ENCODE measurements at places on chromosomes 4 and X.

DNA sequence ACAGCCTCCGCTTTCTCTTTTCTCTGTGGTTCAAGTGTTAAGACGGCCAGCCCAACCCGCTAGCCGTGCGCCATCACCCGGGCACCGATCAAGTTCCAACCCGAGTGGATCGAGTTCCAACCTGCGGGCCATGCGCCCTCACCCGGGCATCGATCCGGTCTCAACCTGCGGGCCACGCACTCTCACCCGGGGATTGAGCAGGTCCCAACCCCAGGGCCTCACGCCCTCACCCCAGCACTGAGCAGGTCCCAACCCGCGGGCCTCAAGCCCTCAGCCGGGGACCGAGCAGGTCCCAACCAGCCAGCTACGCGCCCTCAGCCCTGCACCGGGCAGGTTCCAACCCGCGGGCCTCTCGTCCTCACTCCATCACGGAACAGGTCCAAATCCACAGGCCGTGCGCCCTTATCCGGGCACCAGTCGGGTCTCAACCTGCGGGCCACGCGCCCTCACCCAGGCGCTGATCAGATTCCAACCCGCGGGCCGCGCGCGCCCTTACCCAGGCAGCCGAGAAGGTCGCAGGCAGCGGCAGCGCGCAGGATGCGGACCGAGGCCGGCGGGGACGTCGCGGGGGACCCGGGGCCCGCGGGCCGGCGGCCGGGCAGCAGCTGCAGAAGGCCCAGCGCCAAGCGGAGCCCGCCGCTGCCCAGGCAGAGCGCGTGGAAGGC, 443 bp downstream of the GPR143 start:
- H3K36me3 ChIP-seq: no peaks in the 10 kb centered on the region
- no peak overlapping the region for H3K4me3 ChIP-seq
- no peaks in the 10 kb centered on the region for H3K4me1 ChIP-seq
- no peak for DNase-seq

DNA sequence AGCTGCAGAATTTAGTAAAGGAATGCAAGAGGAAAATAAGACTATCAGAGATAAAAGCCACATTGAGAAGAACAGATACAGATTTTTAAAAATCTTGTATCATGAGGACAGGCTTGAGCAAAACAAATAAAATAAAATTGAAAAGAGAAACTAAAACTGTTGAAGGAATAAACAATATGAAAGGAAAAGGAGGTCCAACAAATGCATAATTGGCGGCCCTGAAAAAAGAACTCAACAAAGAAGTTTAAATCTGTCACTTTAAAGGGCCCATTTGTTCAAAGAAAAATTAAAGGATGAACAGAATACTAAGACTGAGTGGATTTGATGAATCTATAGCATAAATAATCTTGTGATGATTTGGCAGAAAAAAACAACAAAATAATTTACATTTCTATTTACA, 36.5 kb downstream of the TMPRSS11B start:
- no peak overlapping the region for H3K27ac ChIP-seq
- no peak overlapping the region for H3K4me3 ChIP-seq
- H3K36me3 ChIP-seq: no peaks in the 10 kb centered on the region
- H3K27me3 ChIP-seq: no peaks in the 10 kb centered on the region

DNA sequence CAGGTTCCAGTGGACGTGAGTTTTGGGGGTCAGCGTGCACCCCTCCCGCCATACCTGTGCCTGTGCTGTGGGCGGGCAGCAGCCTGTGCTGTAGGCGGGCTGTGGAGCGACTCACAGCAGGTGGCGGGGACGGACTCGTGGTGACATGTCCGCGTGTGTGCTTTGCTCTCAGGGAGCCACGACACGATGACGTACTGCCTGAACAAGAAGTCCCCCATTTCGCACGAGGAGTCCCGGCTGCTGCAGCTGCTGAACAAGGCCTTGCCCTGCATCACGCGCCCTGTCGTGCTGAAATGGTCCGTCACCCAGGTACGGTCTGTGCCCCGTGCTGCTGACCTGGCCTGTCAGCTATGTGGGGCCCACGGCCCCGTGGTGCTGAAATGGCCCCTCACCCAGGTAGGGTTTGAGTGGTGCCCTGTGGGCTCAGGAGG, 7.4 kb downstream of the PLCXD1 start:
- H3K36me3 ChIP-seq: peaks cover 63% of the 10 kb centered on the region
- DNase-seq: peak; percentile 22
- H3K27ac ChIP-seq: no peak overlapping the region

GRCh38 chrX:45479835-45480422, 279.3 kb upstream of the DIPK2B start:
- no peaks in the 10 kb centered on the region for H3K36me3 ChIP-seq
- H3K27ac ChIP-seq: peak overlapping the region; percentile 99
- H3K4me3 ChIP-seq: no peak overlapping the region
- no peaks in the 10 kb centered on the region for H3K27me3 ChIP-seq
- DNase-seq: peak; percentile 77

- peaks cover 70% of the 10 kb centered on the region for H3K4me1 ChIP-seq
- DNase-seq: no peak
- no peaks in the 10 kb centered on the region for H3K27me3 ChIP-seq
- H3K27ac ChIP-seq: no peak overlapping the region
- H3K36me3 ChIP-seq: no peaks in the 10 kb centered on the region
- no peak overlapping the region for H3K4me3 ChIP-seq
These were observed 39.6 kb upstream of the GPR78 start for GRCh38 chr4:8540586-8540985.

DNA sequence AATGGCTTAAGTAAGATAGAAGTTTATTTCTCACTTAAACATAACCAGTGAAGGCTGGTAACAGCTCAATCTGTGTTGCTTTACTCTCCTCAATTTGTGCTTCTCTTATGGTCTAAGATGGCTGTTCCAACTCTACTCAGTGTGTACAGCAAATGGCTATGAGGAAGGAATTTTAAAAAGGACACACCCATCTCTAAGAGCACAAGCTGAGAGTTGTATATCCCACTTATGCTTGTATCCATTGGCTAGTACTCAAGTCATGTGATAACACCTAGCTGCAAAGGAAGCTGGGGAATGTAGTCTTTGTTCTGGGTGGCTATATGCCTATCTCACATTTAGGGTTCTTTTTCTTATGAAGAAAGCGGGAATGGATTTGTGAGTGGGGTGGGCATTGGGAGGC, 63.3 kb downstream of the GPAT3 start:
- H3K4me3 ChIP-seq: no peak overlapping the region
- H3K27me3 ChIP-seq: no peaks in the 10 kb centered on the region
- H3K36me3 ChIP-seq: peaks cover 4% of the 10 kb centered on the region
- DNase-seq: no peak

DNA sequence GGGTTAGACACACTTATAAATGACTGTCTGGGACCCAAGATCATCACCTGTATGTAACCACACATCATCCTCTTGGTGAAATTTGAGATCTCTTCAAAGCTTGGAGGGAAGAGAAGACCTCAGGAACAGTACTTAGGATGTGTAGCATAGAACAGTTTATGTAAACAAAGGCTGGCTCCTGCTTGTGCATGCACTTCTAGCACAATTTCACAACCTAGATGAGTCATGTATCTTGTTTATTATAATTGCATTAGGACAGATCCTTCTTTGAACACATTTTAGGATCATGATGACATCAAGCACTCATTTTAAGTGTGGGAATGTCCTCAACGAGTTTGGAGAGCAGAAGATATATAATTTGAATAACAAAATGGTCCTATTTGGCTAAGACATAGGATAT, 26.3 kb upstream of the ZMAT1 start:
- no peaks in the 10 kb centered on the region for H3K27me3 ChIP-seq
- no peak overlapping the region for H3K27ac ChIP-seq
- H3K4me1 ChIP-seq: no peaks in the 10 kb centered on the region
- DNase-seq: no peak
- H3K4me3 ChIP-seq: no peak overlapping the region
- no peaks in the 10 kb centered on the region for H3K36me3 ChIP-seq

DNA sequence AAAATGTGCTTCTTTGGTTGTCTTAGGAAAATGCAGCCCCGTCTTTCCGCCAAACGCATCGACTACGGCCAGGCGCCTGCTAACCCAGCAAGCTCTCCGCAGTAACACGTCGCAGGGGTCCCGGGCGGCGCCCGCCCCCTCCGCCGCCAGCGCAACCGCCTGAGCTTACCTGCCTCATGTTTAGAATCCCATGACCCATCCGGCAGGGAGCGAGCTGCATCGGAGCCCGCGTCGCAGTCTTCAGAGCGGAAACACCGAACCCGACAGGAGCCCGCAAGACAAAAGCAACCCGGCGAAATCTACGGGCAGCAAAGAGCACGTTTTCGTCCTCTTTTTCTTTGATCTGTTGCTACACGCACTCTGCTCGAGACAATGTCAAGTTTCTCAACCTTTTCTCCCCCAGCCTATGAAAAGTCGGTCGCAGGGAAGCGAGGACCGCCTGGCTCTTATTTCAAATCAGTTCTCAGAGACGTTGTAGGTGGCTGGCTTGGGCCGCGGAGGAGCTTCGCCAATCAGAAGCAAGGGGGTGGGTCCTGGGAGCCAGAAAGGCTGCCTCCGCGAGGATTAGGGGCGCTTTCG, at the start of gene MID1:
Gene MID1 (minus strand): TSS at position 465 of the 579 bp plus-strand sequence. CDS start 53,038 bp downstream, outside the sequence.
- peak within 1 kb of the TSS; percentile 53 for H3K27ac ChIP-seq
- H3K4me1 ChIP-seq: peaks cover 27% of the 10 kb centered on the region
- H3K4me3 ChIP-seq: peak within 1 kb of the TSS; percentile 67
- no peaks in the 10 kb centered on the region for H3K36me3 ChIP-seq
- no peaks in the 10 kb centered on the region for H3K27me3 ChIP-seq
- peak; percentile 71 for DNase-seq

DNA sequence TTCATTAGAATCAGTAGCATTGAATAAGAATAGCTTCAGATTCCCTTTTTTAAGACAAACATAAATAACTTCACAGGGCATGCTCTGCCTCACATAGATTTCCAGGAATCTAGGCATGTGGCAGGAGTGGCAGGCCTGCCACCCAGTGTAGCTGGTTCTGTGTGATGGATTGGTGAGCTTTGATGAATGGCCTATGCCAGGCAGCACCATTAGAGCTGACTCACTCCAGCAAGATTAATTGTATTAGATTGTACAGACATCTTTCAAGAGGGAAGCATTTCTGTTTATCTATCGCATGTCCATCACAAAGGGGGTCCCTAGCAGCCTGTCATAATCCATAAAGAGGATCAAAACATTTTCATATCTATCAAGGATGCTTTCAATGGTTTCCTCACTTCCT, 71.9 kb downstream of the NAA11 start:
- no peak overlapping the region for H3K4me3 ChIP-seq
- no peaks in the 10 kb centered on the region for H3K27me3 ChIP-seq
- peaks cover 5% of the 10 kb centered on the region for H3K4me1 ChIP-seq
- DNase-seq: no peak

- H3K4me1 ChIP-seq: no peaks in the 10 kb centered on the region
- DNase-seq: no peak
- no peak overlapping the region for H3K4me3 ChIP-seq
- H3K27me3 ChIP-seq: no peaks in the 10 kb centered on the region
- H3K27ac ChIP-seq: no peak overlapping the region
- H3K36me3 ChIP-seq: no peaks in the 10 kb centered on the region
These were observed 25.8 kb upstream of the AMELX start for GRCh38 chrX:11267425-11267824.

DNA sequence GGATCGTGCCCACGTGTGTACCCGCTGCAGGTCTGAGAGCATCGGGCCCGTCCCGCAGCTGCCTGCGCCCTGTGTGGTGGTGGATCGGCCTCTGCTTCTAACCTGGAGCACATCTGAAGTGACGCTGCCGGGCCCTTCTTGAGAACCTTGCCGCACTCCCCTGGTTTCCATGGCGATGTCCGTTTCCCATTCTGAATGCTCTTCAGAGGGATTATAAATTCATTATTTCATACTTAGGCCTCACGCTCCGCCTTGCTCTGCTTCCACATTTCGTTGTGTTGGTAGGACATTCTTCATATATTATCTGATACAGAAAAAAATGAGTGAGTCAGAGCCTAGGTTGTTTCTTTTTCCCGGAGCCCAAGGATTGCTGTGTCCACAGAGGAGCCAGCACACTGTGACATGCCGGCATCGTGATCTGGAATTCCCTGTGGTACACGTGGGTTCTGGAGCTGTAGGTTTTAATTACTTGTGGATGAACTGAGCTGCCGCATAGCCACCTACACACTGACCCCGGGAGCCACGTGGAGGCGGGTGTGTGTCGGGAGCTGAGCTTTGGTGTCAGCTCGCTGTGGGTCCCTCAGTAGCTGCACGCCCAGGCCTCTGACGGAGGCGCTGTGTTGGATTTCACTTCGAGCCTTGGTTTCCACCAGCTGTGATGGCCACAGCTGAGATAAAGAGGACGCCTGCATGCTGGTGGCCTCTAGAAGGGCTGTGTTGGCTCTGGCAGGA, 63.4 kb downstream of the PSAPL1 start:
- H3K27me3 ChIP-seq: no peaks in the 10 kb centered on the region
- no peaks in the 10 kb centered on the region for H3K36me3 ChIP-seq
- no peak overlapping the region for H3K27ac ChIP-seq
- DNase-seq: no peak

GRCh38 chr4:151690164-151690870, 70.5 kb downstream of the GATB start:
- no peak overlapping the region for H3K4me3 ChIP-seq
- DNase-seq: peak; percentile 55
- peaks cover 26% of the 10 kb centered on the region for H3K4me1 ChIP-seq
- no peaks in the 10 kb centered on the region for H3K36me3 ChIP-seq
- H3K27ac ChIP-seq: peak overlapping the region; percentile 55
- no peaks in the 10 kb centered on the region for H3K27me3 ChIP-seq

GRCh38 chrX:33989936-33990335, 142.2 kb downstream of the FAM47A start:
- DNase-seq: no peak
- H3K4me1 ChIP-seq: no peaks in the 10 kb centered on the region
- H3K4me3 ChIP-seq: no peak overlapping the region
- H3K27me3 ChIP-seq: no peaks in the 10 kb centered on the region

- H3K4me1 ChIP-seq: 0 out of 2 replicates have a peak, but pooled peaks cover 4% of the 10 kb centered on the region
- no peak overlapping the region for H3K27ac ChIP-seq
- no peak for DNase-seq
- no peaks in the 10 kb centered on the region for H3K36me3 ChIP-seq
- no peak overlapping the region for H3K4me3 ChIP-seq
- peaks cover 9% of the 10 kb centered on the region for H3K27me3 ChIP-seq
These were observed 73.1 kb downstream of the FBXO8 start for GRCh38 chr4:174210354-174210753.

GRCh38 chrX:149865390-149865789, 15.6 kb upstream of the MAGEA8 start:
- H3K27me3 ChIP-seq: no peaks in the 10 kb centered on the region
- no peak for DNase-seq

DNA sequence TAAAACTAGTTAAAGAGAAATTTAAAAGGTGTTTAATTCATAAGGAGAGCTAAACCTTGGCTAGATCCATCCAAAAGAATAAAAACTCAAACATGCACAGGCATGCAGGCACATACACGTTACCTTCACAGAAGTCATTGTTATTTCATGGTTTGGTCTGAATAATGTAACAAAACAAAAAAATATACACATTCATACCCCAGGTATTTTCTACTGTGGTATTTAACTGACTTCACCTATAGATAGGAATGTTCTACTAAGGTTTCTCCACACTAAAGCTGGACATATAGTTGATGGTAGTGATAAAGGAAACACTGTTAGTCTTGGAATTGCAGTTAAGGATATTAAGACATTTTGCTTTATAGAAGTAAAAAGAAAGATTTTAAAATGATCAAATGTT, 283.6 kb upstream of the PCDH10 start:
- no peak overlapping the region for H3K27ac ChIP-seq
- H3K36me3 ChIP-seq: no peaks in the 10 kb centered on the region
- H3K4me3 ChIP-seq: no peak overlapping the region
- no peaks in the 10 kb centered on the region for H3K27me3 ChIP-seq
